NAMALWA (cell line): ENCODE measurements at places on chromosomes 7 and 10.

DNA sequence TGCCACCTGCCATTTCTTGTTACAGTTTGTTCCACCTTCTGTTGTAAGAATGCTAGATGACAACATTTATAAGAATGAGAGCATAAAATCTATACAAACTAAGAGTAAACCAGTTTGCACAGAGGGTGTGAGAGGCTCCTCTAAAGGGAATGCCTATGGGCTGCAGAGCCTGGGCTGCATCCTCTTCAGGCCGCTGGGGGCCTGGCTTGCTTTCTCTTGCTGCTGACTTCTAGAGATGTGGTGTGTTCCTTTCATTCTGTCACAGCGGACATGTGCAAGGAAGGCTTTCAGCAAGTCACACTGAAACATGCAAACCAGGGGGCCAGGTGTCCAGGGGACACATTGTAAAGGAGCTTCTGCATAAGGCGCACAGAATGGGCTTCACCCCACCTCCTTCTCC, 7.1 kb upstream of the ATP6V1F start:
- peak; percentile 54 for DNase-seq

DNA sequence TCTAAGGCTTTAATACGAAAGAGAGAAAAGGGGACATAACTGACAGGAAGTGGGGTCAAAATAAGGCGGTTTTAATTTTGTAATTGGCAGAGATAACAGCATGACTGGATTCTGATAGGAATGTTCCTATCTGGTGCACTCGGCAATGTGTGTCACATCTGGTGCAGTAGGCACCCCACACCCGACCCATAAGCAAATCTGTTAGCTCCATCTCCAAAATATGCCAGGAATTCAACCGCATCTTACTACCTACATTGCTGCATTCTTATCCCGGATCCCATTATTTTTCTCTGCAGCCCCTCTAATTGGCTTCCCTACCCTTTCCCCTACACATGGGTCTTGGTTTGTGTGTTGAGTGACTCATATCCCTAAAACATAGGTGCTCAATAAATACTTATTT, 19.1 kb upstream of the GALNT11 start:
- DNase-seq, result no peak

GRCh38 chr10:77256346-77256745, 381.3 kb downstream of the KCNMA1 start:
- DNase-seq, result no peak

DNA sequence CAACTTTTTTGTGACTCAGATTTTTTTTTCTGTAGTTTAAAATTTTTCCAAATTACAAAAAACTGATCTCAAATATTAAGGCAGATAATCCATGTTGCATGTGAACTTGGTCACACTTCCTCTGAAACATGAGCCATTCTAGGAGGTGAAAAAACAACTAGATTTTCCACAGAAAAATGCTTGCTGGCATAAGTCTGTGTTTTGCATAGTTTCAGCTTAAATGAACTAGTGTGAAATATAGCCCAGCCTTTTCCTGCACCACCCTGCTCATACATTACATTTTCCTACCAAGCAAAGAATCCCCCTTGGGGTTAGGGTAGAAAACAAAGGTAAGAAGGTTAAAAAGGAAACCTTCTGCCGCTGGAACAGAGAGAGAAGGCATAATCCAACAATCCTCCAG, 48.2 kb downstream of the SLC25A13 start:
- DNase-seq, result no peak

DNA sequence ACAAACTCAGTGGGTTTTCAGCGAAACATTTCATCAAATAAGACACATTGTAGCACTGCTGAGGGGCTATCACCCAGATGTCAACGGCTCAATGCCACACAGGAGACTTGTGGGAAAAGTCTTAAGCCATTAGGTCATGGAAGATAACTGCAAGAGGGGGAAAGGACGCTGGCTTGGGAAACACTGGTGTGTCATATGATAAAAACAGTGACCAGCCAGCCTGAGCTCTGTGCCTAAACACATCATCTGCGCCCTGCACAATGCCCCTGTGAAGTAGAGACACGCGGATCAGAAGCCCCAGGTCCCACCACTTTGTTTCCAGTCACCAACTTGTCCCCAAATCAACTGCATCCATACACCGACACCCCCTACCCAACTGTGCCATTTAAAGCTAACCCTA, 116.7 kb downstream of the TNS3 start:
- DNase-seq, result no peak

GRCh38 chr10:88082391-88082790, 219.0 kb downstream of the PTEN start:
- DNase-seq, result no peak

DNA sequence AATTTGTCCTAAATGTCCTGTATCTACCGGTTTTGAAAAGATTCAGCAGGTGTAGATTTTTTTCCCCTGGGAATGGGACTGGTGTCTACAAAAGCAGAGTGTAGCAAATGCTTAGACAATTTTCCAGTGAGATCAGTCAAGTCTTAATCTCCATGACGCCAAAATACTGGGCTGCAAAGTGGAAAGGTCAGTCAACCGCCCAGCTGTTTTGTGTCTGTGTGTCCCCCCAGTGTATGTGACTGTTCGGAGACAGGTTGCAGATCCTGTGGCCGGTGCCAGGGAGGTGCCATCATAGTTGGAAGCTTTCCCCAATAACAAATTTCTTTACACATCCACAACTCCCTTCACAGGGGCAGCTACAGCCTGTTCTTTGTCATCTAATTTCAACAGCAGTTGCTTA, 263.8 kb downstream of the ARHGAP12 start:
- no peak for DNase-seq

- no peak for DNase-seq
Measured at GRCh38 chr7:157643525-157643970, 306.7 kb downstream of the DNAJB6 start.

DNA sequence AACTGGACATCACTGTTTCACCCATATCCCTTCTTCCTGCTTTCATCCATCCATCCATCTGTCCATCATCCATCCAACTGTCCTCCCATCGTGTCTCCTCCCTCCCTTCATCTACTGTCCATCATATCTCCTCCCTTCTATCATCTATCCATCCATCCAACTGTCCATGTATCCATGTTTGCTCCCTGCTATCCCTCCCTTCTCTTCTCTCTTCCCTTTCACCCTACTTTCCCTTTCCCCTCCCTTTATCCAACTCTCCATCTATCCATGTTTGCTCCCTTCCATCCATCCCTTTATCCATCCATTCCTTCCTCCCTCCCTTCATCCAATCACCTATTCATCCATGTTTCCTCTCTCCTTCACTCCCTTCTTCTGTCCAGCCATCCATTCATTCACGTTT, 92.6 kb upstream of the CTBP2 start:
- no peak for DNase-seq

DNA sequence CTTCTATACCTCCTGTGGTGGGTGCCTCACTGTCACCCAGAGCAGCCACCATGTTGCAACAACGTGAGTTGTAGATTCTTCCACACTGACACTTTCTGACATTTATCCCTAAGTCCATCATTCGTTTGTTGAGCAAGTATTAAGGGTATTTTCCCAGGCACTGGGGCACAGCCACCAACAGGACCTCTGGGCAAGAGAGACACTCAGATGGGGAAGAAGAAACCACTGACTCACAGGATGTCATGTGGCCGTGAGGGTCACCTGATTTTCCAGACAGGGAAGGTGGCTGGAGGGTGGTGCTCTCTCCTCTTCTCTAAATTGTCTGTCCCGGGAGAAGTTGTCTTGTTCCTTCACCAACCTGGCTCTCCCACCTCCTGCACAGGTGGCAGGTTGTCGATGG, 51.7 kb upstream of the PPIF start:
- DNase-seq, result no peak

GRCh38 chr7:56188376-56188775, 72.2 kb upstream of the NUPR2 start:
- no peak for DNase-seq

DNA sequence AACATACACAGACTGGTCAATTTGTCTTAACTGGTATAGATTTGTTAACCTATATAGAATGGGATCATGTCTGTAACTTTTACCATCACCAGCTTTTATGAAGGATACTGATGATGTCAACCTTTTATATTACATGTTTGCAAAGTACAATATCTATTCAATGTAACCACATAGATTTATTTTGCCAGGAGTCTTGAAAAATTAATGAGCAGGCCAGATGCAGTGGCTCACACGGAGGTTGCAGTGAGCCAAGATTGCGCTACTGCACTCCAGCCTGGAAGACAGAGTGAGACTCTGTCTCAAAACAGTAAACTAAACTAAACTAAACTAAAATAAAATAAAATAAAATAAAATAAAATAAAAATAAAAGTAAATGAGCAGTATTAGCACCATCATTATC, 30.0 kb upstream of the PARD3 start:
- no peak for DNase-seq

- DNase-seq, result no peak
Measured at GRCh38 chr7:107581387-107582013, 1.5 kb downstream of the BCAP29 start.

- DNase-seq, result no peak
Measured at GRCh38 chr7:92645114-92646061, 55.2 kb upstream of the FAM133B start.

- DNase-seq, result peak; percentile 31
Measured at GRCh38 chr7:1939434-1940401, 269.6 kb downstream of the ELFN1 start.

- DNase-seq, result no peak
Measured at GRCh38 chr10:30583778-30584415, 45.7 kb downstream of the LYZL2 start.

GRCh38 chr7:131370523-131370968, 42.9 kb downstream of the MKLN1 start:
- DNase-seq, result peak; percentile 47

DNA sequence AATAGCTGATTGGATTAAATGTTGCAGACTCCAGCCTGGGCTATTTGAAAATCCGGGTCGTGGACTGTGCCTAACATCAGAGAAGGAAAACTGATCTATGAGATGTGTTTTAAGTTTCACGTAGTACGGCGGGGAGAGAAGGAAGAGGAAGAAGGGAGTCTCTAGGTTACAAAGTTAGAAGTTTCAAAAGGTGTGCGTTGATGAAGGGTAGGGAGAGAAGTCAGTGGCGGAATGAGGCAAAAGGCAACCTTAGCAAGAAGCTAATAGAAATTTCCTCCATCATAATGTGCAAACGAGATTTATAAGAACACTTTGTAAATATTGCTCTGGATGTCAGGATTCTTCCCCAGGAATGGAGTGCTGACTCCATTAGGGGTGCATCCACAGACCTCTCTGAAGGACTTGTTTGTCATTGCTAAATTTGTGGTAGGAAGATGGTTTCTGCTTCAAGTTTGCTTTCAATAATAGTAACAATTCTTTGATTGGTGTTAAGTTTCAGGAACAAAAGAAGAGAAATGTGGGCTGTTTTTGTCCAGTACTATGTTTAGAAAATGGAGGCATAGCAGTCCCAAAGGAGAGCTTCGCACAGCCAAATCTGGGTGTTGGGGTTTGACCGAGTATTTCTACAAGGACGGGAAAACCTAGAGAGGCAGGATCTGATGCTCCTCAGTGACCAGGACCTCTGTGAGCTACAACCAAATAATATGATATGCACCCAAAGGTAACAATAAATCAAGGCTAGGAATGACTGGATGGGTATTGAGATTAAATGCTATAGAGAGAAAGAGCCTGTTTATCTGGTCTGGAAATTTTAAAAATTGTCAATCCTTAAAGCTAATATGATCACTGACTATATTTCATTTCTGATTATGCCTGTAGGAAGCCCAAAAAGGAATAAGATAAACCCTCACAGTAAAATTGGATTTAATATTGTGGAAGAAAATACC, 8.2 kb downstream of the TWIST1 start:
- DNase-seq, result no peak

GRCh38 chr10:672203-672602, 17.3 kb downstream of the DIP2C start:
- no peak for DNase-seq

GRCh38 chr10:106175760-106176377, 988.6 kb downstream of the SORCS1 start:
- peak; percentile 46 for DNase-seq

DNA sequence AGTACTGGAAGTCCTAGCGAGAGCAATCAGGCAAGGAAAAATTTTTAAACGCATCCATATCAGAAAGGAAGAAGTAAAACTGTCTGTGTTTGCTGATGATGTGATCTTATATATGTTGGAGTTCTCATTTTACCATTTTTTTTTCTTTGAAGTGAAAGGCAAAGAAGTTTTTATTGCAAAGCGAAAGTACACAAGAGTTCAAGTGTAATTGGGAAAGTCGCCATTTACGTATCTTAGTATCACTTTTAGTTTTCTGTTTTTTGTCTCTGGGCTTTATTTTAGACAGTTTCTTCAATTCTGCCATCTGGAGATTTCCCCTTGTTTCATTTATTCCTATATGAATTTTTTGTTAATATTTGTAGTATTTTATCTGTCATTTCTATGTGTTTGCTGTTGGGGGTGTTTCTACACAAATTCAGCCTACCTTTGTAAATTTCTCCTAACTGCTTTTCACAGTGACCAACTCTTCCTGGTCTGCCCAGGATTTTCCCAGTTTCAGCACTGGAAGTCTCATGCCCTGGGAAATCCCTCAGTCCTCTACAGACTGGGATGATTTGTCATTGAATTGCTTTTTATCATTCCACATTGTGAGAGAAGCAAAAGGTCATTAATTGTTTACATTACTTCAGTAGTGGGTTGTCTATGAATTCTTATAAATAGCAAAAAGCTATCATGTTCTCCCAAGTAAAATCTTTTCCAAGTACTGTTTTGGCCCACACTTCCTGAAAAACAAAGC, 23.2 kb downstream of the BET1 start:
- DNase-seq, result no peak
